AG10803 (cell line): ENCODE measurements at places on chromosomes 12 and 14.

DNA sequence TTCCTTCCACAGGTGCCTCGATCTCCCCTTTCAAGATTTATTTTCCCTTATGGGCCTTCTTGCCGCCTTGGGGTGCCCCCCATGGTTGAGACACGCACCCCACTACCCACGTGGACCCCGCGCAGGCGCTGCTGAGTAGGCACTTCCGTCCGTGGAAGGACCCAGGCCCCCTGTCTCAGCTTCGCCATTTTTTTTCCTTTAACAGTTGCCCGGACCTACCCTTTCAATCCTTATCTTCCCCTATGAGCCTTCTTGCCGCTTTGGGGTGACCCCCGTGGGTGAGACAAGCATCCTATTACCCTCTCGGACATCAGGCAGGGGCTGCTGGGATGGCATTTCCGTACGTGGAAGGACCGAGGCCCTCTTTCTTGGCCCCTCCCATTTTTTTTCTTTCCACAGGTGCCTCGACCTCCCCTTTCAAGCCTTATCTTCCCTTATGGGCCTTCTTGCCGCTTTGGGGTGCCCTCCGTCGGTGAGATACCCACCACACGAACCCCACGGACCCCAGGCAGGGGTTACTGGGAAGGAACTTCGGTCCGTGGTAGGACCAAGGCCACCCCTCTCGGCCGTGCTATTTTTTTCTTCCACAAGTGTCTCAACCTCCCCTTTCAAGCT lies 268.2 kb downstream of the ALG10 start:
- no peak for DNase-seq

GRCh38 chr12:1691123-1692007 lies 495 bp downstream of the ADIPOR2 start:
- peak; percentile 23 for DNase-seq

- no peak for DNase-seq
Measured at GRCh38 chr12:52005218-52005902, 1.4 kb upstream of the TAMALIN start.

- no peak for DNase-seq
Measured at GRCh38 chr14:50471838-50472465, 60.4 kb downstream of the MAP4K5 start.

- DNase-seq, result no peak
Measured at GRCh38 chr12:11891346-11891745, 179.4 kb upstream of the BCL2L14 start.

GRCh38 chr12:105279460-105280056 lies 43.6 kb upstream of the APPL2 start:
- no peak for DNase-seq

DNA sequence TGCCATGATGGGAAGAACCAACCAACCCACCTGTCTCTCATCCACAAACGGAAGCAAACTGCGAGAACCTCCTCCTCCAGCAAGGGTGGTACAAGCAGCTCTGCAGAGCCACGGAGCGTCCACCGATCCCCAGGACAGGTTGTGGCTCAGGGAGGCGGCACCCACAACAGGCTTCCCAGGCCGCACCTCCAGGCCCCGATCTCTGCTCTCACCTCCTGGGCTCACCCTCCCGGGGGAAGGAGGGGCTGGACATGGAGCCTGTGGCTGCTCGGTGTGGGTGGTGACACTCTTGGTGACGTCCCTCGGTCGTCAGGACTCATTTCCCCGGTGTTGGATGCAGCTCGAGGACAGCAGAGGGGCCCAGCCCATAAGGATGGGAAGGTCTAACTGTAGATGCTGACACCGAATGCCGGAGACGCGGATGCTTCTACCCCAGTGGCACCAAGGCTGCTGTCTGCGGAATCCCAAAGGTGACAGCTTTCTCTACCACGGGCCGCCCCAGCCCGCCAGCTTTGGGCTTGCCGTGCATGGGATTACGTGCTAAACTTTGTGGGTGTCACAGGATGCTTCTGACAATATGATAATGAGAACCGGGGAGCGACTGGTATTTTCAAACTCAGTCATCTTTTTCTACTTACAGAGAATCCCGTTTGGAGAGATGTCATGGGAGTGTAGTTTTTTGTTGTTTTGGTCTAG lies 58.0 kb downstream of the STX2 start:
- DNase-seq, result no peak

- DNase-seq, result no peak
Measured at GRCh38 chr12:103513875-103514274, 18.1 kb upstream of the C12orf42 start.

DNA sequence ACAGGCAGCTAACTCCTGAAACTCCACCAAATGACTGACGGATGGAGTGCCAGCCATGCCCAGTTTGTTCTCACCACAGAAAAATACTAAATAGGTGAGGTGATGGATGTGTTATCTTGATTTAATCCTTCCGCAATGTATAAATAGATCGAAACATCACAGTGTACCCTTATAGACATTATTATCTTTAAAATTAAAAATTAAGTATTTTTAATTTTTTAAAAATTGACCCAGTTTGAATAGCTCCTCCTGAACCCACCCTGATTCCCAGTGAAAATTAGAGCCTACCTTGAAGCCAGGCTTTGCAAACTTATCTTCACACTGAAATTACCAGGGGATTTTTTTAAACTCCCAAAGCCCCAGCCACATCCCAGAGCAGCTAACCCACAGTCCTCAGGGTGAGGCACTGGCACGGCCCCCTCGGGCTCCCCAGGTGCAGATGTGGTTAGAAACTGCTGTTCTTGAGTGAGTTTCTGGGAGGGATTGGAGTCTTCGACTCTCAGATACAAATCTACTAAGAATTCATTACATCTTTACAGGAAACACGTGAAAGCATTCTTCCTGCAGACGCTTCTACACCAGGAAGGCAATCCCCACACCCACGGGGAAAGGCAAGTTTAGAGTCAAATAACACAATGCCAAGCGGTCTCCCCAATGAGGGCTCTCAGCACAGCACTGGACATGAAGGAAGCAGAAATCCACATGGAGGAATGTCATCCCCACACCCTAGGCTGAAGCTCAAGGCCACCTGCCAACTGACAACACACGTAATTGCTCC lies 126.4 kb downstream of the RIMBP2 start:
- DNase-seq, result no peak

GRCh38 chr12:107320929-107321631 lies 227.7 kb upstream of the CRY1 start:
- DNase-seq, result peak; percentile 32

DNA sequence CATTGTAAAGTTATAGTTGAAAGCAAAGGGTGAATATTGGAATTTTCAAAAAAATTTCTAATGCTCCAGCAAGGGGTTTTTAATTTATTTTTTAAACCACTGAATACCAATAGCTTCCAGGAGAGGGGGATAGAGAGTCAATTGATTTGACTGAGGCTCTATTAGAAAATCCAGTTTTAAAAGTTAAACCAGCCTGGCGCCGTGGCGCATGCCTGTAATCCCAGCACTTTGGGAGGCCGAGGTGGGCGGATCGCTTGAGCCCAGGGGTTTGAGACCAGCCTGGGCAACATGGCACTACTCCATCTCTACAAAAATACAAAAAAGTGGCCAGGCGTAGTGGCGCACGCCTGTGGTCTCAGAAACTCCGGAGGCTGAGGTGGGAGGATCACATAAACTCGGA lies 150.1 kb downstream of the SLC38A4 start:
- DNase-seq, result peak; percentile 48

DNA sequence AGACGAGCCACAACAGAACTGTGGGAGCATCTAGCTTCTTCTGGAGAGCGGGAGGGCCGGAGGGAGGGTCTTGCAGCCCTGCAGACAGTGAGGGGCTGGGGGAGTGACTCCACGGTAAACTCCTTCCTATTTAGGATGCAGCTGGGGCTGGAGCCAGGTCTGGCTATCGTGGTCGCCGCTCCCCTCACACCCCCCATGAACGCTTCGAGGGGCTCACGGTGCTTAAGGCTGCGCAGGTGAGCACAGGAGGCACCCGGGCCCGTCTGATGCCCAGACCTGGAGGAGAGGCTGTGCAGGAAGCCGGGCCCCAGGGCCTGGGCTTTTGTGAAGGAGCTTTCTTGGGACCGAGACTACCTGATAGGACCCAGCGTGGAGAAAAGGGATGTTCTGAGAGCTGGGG lies 3.9 kb upstream of the GNB3 start:
- DNase-seq, result no peak

DNA sequence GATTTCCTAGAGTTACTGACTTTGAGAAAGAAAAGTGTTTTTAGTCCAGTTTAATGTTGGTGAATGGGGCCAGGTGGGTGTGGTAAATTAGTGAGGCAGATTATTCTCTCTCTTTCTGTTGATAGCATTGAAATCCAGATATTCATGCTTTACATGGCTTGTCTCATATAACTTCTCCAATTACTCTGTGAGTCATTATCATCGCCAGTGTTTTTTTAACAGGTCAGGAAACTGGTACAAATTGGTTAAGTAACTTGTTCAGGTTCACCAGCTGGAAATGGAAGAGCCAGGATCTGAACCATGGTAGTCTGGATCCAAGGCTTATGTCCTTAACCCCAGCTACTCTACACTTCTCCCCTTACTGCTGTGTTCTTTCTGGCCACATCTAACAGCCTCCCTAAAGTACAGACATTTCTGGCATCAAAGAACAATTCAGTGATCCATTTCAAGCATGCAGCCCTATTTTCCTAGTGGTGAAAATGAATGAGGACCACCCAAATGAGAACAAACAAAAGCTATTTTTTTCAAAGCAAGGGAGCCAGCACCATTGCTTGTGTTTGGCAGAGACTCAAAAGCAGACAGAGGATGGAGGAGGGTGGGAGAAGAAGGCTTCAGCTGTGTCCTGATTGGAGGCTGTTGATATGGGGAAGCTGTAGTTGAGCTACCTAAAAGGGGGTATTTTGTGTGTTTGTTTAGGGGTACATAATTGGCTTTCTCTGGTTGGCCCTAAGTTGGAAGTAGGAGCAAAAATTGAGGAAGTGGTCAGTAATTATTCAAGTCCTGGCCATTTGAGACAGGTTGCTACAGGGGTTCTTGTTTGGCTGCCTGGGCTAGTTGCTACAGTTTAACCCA lies 1.7 kb downstream of the IRAK3 start:
- no peak for DNase-seq

DNA sequence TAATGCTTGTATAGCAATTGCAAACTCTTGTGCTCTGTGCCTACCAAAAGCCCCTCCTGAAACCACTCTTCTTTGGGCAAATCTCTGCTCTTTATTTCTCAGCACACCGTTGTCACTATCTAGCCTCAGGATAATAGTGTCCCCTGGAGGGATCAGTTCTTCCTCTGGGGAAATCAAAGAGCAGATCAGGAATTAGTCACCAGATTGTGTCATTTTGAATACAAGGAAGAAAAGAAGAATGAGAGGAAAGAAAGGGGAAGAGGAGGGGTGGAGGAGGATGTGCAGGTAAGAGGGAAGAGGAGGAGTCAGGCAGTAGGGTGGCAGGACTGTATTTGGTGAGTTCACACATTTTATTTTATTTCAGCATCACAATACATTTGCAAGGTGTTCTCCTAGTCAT lies 256.4 kb downstream of the GRIN2B start:
- no peak for DNase-seq

GRCh38 chr12:89140141-89140540 lies 212.2 kb downstream of the DUSP6 start:
- no peak for DNase-seq

- DNase-seq, result peak; percentile 42
Measured at GRCh38 chr14:75835156-75835725, 146.6 kb downstream of the TGFB3 start.
